DMS 273 treated with DMSO at 0.1 percent for 48 hours (cell line): ENCODE measurements at places on chromosomes 11 and 22.

- DNase-seq, result no peak
Observed at GRCh38 chr11:38819981-38820380, 2221.9 kb upstream of the RAG2 start.

GRCh38 chr22:23282089-23282501 is 101.8 kb downstream of the BCR start:
- peak; percentile 13 for DNase-seq

DNA sequence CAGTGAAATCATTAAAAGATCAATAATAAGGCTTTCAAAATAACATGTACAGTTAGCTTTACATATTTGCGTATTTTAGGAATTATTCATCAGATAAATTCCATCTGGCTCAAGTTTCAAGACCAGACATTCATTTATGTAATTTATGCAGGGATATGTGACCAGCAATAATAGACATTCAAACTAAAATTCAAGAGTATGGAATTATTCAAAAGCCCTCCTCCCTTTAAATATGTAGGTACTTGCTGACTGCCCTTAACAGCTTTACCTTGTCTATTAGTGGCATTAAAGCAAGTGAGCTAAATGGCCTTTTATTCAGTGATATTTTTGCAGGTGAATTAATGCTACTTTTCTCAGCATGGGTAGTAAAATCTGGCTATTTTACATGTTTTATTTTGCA is 126.1 kb downstream of the LRRC4C start:
- no peak for DNase-seq

- DNase-seq, result no peak
Observed at GRCh38 chr11:69380921-69381581, 87.1 kb downstream of the MYEOV start.

GRCh38 chr22:24482998-24483397 is 12.1 kb upstream of the UPB1 start:
- no peak for DNase-seq

DNA sequence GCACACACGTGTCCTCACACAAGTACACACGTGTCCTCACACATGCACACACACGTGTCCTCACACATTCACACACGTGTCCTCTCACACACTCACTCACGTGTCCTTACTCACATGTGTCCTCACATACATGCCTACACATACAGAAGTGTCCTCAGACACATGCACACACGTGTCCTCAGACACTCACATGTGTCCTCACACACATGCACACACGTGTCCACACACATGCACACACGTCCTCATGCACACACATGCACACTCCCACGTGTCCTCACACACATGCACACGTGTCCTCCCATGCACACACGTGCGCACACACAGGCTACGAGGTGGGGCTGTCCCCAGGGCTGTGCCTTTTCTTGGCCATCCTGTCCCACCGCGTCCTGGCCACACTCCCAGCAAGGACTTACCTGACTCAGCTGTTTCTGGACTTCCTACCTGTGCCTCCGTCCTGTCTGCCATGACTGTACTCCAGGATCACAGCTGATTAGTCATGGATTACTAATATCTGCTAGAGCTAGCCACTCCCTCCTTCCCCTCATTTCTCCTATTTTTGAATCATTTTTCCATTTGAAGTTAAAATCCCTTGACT is 990.2 kb downstream of the BRD1 start:
- DNase-seq, result no peak

GRCh38 chr11:66489636-66490035 is 9.4 kb downstream of the DPP3 start:
- no peak for DNase-seq

DNA sequence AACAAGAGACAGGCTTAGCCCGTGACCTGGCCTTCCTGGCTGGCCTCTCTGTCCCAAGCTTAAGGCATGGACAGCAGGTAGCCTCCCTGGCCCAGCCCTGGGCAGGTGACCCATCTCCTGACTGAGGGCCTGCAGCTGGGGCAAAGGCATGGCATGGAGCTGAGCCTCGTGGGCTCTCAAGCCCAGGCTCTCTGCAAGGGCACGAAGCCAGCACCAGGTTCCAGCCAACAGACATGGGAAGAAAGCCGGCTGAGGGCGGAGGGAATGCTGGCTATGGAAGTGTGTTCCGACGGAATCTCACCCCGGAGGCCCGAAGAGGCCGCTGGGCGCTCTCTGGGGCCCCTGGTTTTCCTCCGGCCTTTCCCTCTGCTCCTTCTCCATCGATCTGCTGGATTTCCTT is 12.9 kb downstream of the DNAL4 start:
- no peak for DNase-seq

GRCh38 chr11:57475671-57476046 is 15.3 kb downstream of the RTN4RL2 start:
- no peak for DNase-seq
